ENCODE measurements at places on chromosomes 5 and 9.

GRCh38 chr9:74645007-74645639 lies 148.0 kb downstream of the RORB start:
- DNase-seq, result peak; percentile 70

GRCh38 chr5:53201746-53202145 lies 92.2 kb upstream of the MOCS2 start:
- DNase-seq, result no peak

- no peak for DNase-seq
Measured at GRCh38 chr9:98107926-98108325, 11.1 kb downstream of the TRIM14 start.

DNA sequence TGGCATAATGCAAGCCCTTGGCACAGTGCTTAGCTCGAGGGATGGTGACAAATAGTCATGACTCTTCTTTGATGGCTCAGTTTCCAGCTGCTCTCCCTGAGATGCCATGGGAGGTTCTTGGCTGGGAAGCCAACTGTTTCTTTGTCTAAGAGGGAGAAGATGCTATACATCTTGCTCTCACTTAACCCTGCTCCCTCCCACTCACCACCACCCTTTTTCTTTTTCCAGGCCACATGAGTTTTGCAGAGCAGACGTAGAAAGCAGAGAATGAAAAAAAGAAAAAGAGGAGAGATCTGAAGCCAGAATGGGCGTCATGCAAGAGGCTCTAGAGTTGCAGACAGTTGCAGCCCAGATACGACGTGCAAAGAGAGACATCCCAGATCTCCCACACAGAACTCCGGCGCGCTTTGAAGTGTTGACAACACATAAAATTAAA lies 160.5 kb downstream of the FGF18 start:
- DNase-seq, result peak; percentile 30

DNA sequence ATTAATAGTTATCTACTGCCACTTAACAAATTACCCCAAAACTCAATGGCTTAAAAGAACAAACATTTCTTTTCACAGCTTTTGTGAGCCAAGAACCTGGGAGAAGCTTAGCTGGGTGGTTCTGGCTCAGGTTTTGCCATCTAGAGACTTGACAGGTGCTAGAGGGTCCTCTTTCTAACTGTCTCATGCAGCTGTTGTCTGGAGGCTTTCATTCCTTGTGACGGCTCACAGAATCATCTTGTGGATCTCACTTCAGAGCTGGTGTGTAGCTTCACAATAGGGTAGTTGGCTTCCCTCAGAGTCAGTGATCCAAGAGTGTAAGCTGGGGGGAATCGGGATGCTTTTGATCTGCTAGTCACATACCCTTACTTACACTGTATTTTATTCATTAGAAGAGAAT lies 81.2 kb upstream of the APC start:
- no peak for DNase-seq

- no peak for DNase-seq
Measured at GRCh38 chr5:83340511-83340918, 131.0 kb upstream of the VCAN start.

- no peak for DNase-seq
Measured at GRCh38 chr5:33332804-33333203, 108.0 kb upstream of the TARS1 start.

DNA sequence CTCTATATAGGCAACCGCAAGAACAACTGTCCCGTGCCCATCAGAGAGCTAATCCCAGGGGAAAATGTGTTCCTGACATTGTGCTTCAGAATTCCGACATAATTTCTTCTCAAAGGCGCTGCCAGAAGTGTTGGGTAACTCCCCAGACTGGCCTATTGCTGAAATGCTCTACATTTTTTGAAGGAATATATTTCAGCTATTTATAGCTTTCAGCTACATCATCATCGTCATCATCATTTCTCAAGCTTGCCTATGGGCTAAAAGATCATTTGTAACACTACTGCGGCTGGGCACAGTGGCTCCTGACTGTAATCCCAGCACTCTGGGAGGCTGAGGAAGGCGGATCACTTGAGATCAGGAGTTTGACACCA lies 49.7 kb downstream of the MYO10 start:
- no peak for DNase-seq

GRCh38 chr9:111058166-111058565 lies 19.9 kb upstream of the LPAR1 start:
- DNase-seq, result no peak

GRCh38 chr9:133237035-133237731 lies 28.1 kb upstream of the OBP2B start:
- DNase-seq, result peak; percentile 70

GRCh38 chr9:135414293-135414692 lies 65.3 kb upstream of the PPP1R26 start:
- DNase-seq, result no peak

GRCh38 chr5:88214655-88215054 lies 54.0 kb downstream of the TMEM161B start:
- no peak for DNase-seq

GRCh38 chr5:6243706-6244338 lies 134.5 kb downstream of the MED10 start:
- DNase-seq, result no peak

- DNase-seq, result no peak
Measured at GRCh38 chr9:8880060-8880459, 1080.5 kb upstream of the DMAC1 start.

DNA sequence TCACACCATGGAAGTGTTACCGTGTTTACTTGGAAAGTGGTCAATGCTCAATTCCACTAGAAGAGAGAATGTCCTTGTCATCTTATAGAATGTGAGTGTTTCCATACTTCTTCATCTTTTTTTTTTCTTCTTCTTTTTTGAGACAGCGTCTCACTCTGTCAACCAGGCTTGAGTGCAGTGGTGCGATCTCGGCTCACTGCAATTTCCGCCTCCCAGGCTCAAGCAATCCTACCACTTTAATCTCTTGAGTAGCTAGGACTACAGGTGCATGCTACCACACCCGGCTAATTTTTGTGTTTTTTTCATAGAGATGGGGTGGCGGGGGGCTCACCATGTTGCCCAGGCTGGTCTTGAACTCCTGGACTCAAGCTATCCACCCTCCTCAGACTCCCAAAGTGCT lies 137.3 kb upstream of the PCA3 start:
- DNase-seq, result no peak

GRCh38 chr9:91075279-91075678 lies 273.7 kb downstream of the SYK start:
- no peak for DNase-seq

Measured in eye (tissue), 1 donor.